ENCODE measurements at places on chromosomes 6 and 20.

- DNase-seq: no peak
These were observed 2.1 kb upstream of the NRN1 start for GRCh38 chr6:6008648-6009421.

DNA sequence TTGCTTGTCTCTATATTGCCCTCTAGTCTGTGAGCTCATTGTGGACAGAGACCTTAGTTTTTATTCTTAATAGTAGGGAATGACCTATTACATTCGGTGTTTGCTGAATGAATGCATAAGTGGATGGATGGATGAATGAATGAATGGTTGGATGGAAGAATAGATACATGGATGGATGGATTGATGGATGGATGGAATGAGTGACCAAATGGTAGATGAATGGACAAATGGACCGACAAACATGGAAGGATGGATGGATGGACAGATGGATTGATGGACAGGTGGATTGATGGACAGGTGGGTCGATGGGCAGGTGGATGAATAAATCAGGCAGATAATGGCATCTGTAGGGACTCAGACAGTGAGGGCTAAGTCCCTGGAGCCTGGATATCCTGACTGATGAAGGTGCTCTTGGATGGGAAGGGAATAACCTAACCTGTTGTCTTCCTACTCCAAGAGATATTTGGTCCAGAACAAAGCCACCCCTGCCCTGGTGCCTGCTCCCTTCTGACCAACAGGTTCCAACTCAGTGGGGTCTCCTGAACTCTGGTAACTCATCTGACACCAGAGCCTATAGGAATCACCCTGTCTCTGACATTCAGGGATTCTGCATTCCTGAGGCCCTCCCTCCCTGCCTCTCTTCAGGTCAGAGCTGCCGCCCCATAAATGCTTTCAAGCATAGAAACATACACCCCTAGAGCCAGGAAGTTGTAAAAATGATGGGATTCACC is 9.6 kb upstream of the CCN5 start:
- DNase-seq: no peak

- DNase-seq: no peak
These were observed 226.5 kb downstream of the MAFB start for GRCh38 chr20:40462566-40462965.

- DNase-seq: no peak
These were observed 37.3 kb downstream of the SPDEF start for GRCh38 chr6:34518669-34519365.

- no peak for DNase-seq
These were observed 14.7 kb upstream of the ZNF831 start for GRCh38 chr20:59148701-59149493.

DNA sequence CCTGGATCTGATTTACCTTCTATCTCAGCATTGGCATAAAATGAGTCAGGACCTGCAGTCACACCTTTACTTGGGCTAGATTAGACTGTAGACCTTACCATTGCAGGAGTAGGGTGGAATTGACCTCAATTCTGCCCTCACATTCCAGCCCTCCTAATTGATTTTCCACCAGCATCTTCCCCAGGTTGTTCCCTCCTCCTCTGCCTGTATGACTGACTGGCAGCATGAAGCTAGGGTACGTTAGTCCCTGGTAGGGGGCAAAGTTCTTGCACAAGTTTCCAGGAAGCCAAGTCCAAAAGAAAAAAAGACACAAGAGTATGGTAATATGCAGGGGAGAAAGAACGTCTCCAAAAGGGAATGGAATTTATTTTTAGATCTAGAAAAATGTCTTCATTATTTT is 225.6 kb upstream of the FLRT3 start:
- no peak for DNase-seq

- peak; percentile 62 for DNase-seq
These were observed 3.3 kb downstream of the LRRC73 start for GRCh38 chr6:43506667-43507471.

GRCh38 chr6:25641940-25642666 is 9.9 kb upstream of the SCGN start:
- no peak for DNase-seq

GRCh38 chr6:155011809-155012291 is 16.7 kb downstream of the TIAM2 start:
- no peak for DNase-seq

DNA sequence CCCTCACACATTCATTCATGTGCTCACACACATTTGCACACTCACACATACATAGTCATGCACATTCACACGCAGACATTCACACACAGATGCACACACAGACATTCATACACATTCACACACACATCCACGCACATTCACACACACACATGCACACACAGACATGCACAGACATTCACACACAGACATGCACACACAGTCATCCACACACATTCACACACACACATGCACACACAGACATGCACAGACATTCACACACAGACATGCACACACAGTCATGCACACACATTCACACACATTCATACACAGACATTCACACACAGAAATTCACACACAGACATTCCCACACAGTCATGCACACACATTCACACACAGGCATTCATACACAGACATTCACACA is 147.3 kb downstream of the PACRG start:
- no peak for DNase-seq

DNA sequence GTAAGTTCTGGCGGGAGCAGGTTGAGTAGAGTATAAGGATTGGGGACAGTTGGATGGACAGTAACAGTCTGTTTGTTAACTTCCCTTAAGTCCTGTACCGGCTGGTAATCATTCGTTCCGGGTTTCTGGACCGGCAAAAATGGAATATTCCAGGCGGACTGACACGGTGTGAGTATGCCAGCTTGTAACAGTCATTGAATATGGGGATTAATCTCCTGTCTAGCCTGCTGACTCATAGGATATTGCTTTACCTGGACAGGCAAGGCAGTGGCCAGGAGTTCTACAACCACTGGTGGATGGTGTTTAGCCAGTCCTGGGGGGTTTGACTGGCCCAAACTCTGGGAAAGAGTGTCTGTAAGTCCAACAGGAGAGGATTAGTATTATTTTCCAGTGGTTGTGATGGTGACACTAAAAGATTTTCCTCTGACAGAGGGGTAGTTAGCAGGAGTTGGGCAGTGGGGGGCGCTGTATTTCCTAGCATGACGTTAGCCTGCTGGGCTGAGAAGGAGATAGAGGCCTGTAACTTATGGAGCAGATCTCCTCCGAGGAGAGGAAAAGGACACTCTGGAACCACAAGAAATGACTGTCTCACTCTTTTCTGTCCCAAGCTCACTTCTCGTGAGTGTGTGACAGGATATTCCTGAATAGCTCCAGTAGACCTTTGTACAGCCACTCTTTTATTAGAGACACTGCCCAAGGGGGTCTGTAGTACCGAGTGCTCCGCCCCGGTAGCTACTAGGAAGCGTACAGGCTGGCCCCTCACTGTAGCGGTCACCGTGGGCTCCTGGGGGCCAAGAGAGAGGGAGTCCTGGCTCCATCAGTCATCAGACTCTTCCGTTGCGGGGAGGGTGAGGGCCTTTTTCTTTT is 152.2 kb downstream of the TRIM27 start:
- no peak for DNase-seq

DNA sequence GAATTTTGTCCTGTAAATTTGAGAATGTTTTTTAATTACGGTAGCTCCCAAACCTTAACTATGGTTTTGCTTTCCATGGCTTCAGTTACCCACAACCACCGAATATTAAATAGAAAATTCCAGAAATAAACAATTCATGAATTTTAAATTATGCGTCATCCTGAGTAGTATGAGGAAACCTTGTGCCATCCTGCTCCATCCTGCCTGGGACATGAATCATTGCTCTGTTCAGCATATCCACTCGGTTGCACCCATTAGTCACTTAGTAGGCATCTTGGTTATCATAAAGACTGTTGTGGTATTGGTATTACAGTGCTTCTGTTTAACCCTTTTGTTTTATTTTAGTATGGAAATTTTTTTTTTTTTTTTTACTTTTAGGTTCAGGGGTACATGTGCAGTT is 39.7 kb downstream of the KCNS1 start:
- no peak for DNase-seq

GRCh38 chr6:14380901-14381828 is 263.6 kb downstream of the CD83 start:
- DNase-seq: no peak

Data from stimulated activated CD8-positive, alpha-beta memory T cell treated with anti-CD3 and anti-CD28 coated beads, Interleukin-7, amount 100 ng/mL, for 1 hour (primary cell).